ENCODE measurements at places on chromosomes 4 and X.

DNA sequence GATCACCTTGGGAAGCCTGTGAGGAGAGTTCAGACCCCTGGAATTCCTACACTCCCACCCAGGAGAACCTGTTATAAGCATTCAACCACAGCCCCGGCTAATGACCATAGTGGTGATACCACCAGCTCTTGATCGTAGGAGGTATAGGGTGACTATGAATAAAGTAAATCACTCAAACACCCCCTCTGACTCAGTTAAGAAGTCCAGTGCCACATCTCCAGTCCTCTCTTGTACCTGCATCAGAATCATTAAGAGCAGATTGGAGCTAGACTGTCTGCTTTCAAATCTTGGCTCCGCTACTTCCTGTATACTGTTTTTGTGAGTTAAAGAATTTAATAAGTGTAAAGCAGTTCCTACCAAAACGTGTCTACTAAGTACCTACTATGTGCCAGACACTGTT, 565.1 kb upstream of the DIPK2B start:
- no peak for DNase-seq

- DNase-seq = no peak
Observed at GRCh38 chr4:16119981-16120380, 36.2 kb upstream of the PROM1 start.

DNA sequence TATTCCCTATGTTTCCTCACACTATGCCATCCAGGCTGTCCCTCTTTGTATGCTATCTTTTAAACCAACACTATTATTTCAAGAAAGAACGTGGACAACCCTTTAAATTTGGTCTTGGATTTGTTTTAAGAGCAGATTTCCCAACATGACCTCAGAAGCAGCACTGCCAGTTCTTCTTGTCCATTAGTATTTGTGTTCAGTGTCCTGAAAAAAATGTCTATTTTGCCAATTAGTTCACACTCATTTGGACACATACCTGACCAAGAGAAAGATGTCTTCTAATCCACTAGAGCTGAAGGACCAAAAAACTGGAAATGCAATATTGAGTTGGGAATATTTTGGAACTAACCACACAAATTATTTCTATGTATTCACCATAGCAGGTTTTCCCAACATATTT, 223.2 kb upstream of the CNKSR2 start:
- DNase-seq = no peak

DNA sequence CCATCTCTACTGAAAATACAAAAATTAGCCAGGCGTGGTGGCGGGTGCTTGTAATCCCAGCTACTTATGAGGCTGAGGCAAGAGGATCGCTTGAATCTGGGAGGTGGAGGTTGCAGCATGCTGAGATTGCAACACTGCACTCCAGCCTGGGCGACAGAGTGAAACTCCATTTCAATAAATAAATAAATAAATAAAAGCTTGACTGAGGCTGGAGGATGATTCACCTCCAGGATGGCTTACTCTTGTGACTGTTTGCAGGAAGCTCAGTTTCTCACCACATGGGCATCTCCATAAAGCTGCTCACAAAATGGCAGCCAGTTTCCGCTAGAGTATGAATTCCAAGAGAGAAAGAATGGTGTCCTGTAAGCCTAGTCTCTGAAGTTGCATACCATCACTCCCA, 191.7 kb upstream of the EDNRA start:
- no peak for DNase-seq

GRCh38 chr4:87555773-87556619, 26.8 kb upstream of the SPARCL1 start:
- DNase-seq = no peak

DNA sequence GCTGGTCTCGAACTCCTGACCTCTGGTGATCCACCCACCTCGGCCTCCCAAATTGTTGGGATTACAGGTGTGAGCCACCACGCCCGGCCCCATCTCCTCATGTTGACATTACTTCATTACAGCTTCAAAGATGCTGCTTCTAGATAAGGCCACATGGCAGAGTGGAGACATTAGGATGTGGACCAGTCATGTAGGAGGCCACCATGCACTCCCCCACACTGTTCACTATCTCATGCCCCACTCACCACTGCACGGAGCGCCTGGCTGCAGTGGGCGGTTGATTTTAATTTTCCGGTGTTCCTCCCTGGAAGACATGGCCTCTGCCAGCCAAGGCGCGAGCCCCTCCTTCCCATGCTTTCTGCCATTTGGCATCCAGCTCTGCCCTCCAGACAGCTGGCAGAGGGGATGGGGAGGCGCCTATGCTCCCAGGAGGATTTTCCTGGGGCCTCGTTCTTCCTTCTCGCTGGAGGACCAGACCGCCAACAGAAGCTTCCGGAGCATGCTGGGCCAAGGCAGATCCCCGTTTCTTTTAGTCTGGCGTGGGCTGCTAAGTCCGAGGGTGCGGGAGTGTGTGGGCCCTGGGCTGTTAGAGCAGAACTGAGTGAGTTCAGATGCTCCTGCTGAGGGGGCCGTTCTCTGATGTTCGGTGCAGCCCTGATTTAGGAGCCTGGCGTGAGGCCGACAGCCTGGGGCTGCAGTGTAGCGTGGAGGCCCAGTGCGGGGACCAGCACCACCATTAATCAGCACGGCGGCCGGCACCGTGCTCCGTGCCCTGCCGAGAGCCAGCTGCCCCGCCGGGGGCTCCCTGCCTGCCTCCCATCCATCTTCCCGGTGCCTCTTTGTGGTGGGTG, 93.1 kb downstream of the SORCS2 start:
- DNase-seq = no peak

DNA sequence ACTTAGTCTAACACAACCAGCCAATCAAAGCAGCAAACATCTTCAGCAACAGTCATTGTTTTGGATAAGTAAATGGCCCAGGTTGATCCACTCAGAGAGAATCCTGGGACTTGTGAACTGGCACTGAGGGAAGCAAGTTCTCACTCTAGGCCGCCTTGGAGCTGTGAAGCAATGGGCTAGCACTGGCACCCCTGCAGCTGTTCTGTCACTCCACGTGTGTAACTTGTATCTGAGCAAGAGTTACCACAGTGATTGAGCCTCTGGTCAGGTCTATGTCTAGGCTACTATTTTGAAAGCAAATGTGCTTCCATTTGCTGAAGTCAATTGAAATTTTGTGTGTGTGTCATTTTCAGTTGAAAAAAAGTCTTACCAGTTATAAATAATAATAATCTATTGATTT, 57.2 kb upstream of the HS3ST1 start:
- DNase-seq = no peak

DNA sequence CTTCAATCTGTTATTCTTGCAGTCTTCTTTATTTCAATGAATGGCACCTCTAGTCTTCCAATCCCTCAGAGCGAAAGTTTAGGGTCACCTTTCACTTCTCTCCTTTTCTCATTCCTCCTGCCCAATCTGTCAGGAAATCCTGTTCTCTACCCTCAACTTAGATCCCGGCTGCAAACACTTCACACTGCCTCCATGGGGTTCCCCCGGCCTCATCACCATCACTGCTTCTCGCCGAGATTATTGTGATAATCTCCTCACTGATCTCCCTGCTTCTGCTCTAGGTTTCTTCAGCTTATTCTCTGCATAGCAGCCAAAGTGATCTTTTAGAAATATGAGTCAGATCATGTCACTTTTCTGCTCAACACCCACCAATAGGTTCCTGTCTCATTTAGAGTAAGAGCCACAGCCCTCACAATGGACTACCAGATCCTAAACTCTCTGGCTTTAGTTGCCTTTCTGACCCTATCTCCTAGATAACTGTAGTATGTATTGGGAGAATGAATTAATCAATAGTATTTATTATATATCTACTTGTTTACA, 43.6 kb upstream of the TBC1D9 start:
- DNase-seq = no peak

DNA sequence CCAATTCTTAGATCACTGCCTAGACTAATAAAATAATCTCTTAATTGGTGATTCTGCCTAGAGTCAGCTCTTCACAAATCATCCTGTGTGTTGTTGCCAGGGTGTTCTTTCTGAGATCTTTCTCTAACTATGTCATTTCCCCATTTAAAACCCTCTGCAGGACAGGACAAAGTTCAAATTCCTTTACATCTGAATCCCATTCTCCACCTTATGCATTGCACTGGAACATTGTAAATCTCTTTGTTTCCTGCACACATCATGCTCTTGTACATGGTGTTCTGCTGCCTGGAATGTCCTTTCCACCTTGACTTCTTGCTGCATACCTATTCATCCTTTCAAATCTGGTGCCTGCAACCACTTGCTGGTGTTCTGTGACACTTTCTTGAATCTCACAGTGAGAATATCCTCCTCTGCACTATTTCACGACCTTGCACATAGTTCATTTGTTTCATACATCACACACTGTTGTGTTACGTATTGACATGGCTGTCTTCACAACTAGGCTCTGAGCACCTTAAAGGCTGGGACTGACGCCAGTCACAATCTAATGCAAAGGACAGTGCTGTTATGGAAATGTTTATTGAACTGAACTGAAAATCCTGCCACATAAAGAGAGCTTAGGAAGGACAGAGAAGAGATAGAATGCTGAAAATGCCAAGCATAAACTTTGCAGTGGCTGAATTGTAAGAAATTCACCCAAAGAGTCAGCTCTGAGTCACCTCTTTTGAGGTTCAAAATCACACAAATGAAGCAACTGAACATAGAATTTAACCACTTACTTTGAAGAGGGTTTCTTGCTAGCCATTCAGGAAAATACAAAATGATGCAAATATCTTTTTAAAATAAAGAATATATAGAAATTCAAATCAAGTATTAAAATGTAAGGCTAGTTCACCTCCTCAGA, 26.4 kb upstream of the SMIM14 start:
- DNase-seq = no peak

DNA sequence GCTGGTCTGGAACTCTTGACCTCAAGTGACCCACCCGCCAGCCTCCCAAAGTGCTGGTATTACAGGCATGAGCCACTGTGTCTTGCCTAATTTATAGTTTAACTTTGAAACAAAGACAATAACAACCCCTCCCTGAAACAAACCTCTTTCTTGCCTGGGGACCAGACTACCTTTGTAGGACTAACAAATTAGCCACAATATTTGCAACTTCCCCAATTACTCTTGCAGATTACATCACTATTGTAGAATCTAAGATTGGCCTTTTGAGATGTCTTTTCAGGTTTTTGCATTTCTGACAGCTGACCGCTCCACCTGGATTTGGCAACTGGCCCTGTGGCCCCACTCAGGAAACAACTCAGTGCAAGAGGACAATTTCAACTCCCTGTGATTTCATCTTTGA, 84.8 kb downstream of the AKAP4 start:
- DNase-seq = no peak

DNA sequence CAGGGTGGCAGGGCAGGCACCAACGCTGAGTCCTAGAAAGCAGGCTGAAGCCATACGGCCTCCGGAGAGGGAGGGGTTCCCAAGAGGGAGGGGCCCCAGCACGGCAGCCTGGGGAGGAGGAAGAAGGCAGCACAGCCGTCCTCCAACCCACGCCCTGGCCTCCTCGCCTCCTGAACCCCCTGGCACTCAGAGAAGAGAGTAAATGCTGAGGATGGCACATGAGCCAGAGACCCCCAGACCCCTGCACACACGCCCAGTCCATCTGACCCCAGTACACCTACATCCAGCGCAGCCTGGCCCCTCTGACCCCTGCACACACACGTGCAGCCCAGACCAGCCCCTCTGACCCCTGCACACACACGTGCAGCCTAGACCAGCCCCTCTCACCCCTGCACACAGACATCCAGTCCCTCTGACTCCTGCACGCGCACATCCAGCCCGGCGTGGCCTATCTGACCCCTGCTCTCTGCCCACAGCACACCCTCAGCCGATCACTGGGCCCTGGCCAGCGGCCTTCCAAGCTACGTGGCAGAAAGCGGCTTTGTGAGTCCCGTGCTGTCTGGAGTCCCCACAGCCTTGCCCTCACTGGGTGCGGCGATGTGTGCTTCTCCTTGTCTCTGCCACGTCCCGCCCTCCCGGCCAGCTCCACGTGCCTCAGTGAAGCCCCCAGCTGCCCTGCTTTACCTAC, 18.5 kb downstream of the ATP5ME start:
- DNase-seq = no peak

DNA sequence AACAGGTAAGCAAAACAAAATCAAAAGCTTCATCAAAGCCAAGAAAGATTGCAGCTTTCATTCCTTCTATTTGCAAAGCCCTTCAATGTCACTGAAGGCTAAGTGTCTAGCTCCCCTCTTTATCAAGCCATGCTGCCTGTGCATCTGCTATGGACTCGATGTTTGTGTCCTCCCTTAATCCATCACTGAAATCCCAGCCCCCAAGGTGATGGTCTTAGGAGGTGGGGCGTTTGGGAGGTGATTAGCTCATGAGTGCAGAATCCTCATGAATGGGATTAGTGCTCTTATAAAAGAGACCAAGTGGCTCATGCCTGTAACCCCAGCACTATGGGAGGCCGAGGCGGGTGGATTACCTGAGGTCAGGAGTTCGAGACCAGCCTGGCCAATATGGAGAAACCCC, 6.9 kb upstream of the TRIM2 start:
- DNase-seq = no peak

DNA sequence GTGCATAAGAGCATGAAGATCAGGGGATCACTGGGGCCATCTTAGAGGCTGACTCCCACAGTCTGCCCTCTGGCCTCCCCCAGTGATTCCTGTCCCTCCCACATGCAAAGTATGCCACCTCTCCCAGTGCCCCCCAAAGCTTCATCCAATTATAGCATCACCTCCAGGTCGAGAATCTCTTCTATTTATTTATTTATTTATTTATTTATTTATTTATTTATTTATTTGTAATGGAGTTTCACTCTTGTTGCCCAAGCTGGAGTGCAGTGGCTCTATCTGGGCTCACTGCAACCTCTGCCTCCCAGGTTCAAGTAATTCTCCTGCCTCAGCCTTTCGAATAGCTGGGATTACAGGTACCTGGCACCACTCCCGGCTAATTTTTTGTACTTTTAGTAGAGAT, 50.1 kb downstream of the BCORL1 start:
- DNase-seq = no peak

Measured in glutamatergic neuron (in vitro differentiated cells).